ENCODE measurements at places on chromosomes 7 and 10.

- DNase-seq: no peak
Observed at GRCh38 chr7:8699875-8700624, 266.6 kb downstream of the NXPH1 start.

- DNase-seq: no peak
Observed at GRCh38 chr7:9488555-9488954, 1055.1 kb downstream of the NXPH1 start.

DNA sequence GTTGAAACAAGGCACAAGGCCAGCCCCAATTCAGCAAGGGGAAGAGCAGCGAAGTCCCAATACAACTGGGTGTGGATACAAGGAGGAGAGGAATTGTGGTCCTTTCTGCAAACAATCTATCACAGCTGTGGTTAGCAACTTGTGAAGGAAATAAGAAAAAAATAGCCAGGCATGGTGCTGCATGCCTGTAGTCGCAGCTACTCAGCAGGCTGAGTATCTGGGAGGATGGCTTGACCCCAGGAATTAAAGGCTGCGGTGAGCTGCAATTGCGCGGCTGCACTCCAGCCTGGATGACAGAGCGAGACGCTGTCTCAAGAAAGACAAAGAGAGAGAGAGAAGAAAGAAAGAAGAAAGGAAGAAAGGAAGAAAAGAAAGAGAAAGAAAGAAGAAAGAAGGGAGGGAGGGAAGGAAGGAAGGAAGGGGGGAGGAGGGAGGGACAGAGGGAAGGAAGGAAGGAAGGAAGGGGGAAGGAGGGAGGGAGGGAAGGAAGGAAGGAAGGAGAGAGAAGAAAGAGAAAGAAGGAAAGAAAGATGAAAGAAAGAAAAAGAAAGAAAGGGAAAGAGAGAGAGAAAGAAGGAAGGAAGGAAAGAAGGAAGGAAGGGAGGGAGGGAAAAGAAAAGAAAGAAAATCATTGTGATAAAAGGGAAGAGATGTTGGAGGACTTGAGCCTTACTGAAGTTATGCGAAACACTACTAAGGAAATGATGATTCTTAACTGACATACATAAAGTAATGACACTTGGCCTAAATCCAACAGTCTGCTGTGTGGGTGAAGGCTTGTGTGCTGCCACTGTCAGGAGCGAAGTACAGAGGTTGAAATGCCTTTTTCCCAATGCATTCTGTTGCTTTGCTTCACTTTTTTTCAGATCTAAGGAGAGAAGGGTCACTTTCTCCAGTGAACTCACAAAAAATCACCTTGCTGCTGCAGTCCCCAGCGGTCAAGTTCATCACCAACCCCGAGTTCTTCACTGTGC, 117.0 kb upstream of the STK17A start:
- DNase-seq: no peak

DNA sequence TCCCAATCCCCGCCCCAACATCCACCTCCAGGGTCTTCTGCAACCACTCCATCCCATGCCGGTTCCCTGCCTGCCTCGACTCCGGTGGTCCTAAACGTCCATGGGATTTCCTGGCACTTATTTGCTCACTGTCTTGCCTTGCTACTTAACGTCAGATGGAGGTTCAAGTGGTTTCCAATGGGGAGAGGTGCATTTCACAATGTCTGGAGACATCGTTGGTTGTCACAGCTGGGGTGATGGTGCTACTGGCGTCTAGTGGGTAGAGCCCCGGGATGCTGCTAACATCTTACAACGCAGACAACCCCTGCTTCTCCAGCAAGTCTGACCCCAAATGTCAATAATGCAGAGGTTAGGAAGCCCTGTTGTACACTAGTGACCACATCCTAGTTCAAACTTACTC, 82.9 kb upstream of the ANLN start:
- DNase-seq: no peak

DNA sequence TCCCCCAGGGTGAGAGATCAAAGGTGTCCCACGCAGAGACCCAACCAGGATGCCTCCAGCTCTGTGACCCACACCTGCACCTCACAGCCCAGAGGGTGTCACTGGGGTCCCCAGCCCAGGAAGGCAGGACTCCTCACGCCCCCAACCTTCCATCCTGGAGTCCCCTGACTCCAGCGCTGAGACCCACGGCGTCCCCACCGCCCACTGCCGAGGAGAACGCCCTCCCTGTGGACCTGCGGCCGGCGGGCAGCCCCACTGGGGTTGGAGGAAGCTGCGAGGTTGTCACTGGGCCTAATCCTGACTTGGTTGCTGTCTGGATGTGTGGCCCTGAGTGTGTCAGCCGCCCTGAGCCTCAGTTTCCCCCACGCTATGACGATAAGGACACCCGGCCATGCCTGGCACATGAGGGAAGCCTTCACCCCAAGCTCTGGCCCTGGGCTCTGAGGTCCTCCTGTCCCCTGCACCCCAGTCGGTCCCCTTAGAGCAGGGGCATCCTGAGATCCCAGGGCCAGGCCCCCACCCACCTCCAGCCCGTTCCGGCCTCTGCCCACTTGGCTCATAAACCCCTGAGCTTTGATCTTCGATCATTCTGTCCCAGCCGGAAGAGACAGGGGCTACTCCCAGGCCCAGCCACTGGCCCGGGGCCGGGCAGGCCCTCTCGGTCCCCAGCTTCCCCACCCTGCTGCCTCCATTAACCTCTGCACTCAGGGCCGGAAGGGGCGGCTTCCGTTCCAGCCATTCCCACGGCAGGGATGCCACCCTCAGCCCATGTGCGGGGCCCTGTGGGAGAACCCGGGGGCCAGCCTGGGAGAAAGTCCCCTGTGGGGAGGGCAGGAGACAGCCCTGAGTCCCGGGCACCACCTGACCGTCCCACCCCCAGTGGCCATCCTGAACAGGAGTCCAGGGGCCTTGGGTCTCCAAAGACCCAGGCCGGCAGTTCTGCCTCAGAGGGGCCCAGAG, 113.2 kb downstream of the MICALL2 start:
- no peak for DNase-seq

GRCh38 chr7:30347226-30348082, 63.1 kb downstream of the ZNRF2 start:
- DNase-seq: no peak

- no peak for DNase-seq
Observed at GRCh38 chr10:89710753-89711152, 9.4 kb downstream of the KIF20B start.

GRCh38 chr7:9231630-9232121, 798.3 kb downstream of the NXPH1 start:
- DNase-seq: peak; percentile 87

- no peak for DNase-seq
Observed at GRCh38 chr7:78296644-78297371, 498.2 kb downstream of the PHTF2 start.
